ENCODE measurements at places on chromosomes 11 and 22.
A peak's percentile ranks its signal among the peaks of the same experiment; 100 is the strongest.

DNA sequence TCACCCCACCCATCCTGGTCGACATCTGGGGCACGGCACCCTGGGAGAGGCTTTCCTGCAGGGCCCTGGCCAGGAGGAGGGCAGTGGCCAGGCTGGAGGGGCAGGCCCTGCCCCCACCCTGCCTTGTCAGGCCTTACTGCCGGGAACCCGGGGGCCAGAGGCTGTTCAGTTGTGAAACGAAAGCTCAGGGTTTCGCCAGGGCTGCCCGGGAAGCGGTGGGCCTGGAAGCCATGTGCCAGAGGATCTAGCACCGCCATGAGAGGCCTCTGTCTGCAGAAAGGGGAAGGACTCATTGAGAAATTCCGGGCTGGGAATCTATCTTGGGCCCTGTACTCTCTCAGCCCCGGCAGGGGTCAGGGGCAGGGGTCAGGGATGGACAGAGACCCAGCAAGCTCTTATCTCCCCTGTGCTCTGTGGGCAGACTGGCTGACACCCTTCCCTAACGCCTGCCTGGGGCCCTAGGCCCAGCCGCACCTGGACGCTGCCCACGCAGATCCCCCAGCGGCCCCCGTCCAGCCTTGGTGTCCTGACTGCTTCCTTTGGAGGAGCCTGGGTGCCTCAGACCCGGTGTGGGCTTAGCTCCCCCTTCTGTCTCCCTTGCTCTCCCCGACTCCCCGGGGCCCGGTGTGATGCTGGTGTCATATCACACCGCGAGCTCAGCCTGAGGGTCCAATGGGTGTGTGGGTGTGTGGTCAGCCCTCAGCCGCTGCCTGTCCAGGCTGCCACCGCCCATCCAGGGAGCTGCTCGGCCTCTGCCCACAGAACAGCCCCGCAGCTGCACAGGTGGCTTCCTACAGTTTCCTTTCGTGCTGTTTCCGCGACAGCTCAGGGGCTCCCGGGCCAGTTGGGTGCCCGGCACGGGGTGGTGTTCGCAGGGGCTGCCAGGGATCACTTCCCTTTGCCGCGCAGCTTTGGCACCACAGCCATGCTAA, 6.5 kb downstream of the PIM3 start:
- DNase-seq = no peak

- DNase-seq = peak; percentile 63
Measured at GRCh38 chr11:118175031-118175992, 1.1 kb downstream of the SCN2B start.

DNA sequence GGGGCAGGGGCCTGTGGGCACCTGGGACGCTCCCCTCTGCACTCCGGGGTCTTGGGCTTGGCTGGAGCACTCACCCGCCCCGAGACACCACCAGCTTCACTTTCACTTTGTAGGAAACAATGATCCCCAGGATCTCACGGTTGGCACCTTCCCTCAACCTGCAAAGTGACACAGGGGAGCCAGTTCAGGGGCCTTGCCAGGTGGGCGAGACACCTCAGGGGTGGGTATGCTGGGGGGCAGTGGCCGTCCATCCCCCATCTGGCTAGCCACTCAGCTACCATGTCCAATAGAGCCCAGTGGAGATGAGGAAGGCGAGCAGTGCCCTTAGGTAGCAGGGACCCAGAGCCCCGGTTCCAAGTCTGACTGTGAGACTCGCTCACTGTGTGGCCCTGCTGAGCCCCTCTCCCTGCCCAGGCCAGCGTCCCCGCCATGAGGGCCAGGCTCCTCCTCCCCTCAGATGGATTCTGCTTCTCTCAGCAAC, 32.3 kb downstream of the TPBGL start:
- DNase-seq = no peak

DNA sequence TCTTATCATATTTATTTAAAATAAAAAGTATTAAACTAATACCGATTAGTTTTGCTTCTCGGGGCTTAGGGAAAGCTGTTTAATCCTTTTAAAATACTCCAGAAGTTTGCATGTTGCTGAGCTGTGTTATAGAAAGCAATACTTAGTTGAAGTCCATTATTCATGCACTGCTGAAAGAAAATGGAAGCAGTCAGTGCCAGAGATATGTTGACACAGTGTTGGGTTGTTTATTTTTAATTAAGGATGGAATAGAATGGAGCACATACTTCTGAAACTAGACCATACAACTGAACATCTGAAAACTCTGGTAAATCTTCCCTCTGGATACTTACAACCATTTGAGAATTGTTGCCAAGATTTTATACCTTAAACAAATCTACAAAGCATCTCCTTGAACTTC, 282.7 kb upstream of the CCDC179 start:
- DNase-seq = no peak

- DNase-seq = no peak
Measured at GRCh38 chr11:119088406-119088805, 3.7 kb downstream of the HMBS start.

DNA sequence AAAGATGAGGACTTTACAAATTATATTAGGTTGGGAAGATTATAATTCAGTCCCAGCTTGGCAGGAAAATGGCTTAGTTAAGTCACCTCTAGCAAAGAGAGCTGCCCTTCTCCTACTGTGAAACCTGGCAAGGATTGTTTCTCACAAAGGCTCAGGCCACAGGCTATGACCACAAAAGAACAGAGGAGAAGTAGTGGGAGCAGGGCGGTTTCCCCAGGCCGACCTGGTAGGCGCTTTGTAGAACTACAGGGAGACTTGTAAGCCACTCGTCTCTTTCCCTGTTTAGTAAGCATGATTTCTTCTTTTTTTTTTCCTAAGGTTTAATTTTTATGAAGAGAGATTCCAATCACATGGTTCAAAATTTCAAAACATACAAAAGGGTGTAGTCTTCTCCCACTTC, 4.6 kb downstream of the SNAP29 start:
- DNase-seq = no peak

DNA sequence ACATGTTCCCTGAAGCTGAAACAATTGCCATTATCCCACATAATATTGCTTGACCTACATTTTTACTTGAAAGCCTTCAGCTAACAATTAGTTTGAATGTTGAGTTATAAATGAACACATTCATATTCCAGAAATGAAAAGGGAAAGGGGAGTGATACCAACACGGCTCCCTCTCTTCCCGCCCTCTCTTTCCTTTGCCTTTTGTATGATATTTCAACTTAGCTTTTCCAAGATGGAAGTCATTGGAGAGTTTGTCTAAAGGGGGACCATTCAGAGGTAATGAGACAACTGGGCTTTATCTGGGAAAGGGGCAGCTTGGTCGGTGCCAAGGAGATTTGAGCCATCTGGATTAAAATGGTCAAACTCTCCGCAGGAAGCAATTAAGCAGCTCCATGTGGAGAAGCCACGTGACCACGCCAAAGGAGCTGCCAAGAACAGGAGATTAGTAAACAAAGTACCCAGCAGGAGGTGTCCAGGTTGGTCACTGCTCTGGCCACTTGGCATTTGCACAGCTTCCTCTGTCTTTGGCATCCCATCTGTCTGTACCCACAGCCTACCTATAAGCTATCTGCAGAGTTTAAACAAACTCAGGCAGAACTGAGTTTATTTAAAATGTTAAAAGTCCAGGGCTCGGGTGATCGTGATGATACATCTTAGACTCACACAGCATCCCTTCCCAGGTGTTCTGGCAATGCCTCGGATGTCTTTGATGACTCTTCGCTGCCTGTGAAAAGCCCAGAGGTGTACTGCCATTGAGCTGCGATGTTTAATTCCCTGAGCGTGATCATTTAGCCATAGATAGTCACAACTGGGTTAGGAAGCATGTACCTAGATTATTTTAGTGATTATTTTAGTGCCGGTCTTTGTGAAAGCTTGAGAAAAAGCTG, 735.9 kb downstream of the NTM start:
- no peak for DNase-seq

Measured in HuH-7.5 (cell line).